ENCODE measurements at places on chromosomes 6 and 20.
A peak's percentile ranks its signal among the peaks of the same experiment; 100 is the strongest.

DNA sequence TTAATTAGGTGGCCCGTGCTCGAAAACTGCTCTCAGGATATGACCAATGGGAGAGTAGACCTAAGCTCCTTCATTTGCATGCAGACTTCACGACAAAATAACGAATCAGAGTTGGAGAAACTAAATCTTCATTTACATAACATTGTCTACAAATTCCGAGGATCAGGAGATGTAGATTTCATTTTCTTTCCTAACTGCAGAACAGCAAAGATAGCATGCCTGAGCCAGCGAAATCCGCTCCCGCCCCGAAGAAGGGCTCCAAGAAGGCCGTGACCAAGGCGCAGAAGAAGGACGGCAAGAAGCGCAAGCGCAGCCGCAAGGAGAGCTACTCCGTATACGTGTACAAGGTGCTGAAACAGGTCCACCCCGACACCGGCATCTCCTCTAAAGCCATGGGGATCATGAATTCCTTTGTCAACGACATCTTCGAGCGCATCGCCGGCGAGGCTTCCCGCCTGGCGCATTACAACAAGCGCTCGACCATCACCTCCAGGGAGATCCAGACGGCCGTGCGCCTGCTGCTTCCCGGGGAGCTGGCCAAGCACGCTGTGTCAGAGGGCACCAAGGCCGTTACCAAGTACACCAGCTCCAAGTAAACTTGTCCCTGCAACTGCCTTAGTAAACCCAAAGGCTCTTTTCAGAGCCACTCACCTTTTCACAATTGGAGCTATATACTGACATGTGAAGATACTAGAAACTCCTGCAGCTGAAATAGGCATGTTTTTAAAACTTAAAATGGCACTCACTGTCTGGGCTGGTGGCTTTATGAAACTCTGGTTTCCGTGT is 96.5 kb downstream of the HFE start:
- peak; percentile 67 for DNase-seq

- DNase-seq = no peak
Measured at GRCh38 chr6:81613606-81614005, 138.9 kb downstream of the TENT5A start.

GRCh38 chr6:140979642-140980091 is 1153.1 kb upstream of the GJE1 start:
- no peak for DNase-seq

GRCh38 chr6:14270925-14271788 is 153.6 kb downstream of the CD83 start:
- no peak for DNase-seq

GRCh38 chr6:37459981-37460800 is 27.2 kb downstream of the CMTR1 start:
- no peak for DNase-seq

DNA sequence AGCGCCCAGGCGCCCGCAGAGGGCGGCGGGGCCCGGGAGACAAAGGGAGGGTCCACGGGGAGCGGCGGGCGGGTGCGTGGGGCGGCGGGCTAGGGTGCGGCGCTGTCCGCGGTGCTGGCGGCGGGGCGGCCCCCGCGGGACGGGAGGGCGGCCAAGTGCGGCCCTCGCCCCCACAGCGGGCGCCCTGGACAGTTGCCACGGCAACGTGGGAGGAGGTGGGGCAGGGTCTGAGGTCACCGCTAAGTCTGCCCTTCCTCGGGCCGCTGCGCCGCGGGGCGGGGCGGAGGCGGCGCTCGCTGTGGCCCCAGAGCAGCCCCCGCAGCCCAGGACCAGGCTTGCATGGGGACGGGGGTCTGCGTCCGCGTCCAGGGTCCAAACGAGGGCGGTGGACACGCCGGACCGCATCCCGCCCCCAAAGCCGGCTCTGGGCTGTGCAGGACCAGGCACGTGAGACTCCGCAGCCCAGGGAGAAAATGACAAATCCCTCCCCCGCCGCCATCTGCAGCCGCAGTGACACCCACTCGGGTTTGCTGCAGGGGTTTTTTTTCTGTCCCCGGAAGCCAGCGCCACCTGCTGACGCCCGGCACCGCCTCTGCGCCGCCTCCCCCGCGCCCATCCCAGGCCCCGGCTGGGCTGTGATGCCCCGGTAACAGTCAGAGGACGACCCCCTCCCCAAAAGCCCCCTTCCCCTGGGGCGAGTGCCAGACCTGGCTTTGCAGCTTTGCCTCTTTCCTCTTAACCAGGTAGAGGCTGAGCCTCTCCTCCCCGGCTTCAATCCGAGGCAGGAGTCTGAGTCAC is 36.8 kb downstream of the YTHDF1 start:
- peak; percentile 14 for DNase-seq

DNA sequence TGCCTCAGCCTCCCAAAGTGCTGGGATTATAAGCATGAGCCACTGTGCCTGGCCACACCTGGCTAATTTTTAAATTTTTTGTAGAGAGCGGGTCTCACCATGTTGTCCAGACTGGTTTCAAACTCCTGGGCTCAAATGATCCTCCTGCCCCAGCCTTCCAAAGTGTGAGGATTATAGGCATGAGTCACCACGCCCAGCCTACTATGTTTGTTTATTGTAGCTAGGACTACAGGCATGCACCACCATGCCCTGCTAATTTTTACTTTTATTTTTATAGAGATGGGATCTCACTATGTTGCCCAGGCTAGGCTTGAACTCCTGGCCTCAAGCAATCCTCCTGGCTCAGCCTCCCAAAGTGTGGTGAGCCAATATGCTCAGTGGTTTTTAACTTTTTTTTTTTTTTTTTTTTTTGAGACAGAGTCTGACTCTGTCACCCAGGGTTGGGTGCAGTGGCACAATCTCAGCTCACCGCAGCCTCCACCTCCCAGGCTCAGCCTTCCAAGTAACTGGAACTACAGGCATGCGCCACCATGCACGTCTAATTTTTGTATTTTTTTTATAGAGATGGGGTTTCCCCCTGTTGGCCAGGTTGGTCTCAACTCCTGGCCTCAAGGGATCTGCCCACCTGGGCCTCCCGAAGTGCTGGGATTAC is 12.0 kb upstream of the DDX43 start:
- no peak for DNase-seq

GRCh38 chr20:50717312-50717711 is 14.1 kb upstream of the PARD6B start:
- no peak for DNase-seq

- no peak for DNase-seq
Measured at GRCh38 chr20:13186043-13186774, 34.9 kb upstream of the ISM1 start.

DNA sequence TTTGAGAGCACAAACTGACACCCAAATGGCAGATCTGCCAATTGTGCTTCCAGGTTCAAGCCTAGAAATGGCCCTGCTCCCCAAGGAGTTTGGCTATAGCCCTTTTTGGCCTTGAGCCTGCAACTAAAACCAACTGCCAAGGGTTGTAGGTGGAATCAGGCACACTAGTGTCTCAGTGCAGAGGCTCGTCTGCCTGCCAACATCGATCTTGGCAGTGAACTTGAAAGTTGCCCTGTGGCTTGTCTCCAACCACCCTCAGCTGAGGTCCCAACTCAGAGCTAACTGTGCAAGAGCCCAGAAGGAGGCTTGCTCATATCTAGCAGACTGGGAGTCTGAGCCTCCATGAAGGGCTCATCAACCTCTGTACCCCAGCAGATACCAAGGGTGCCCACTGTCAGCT is 92.7 kb upstream of the GLP1R start:
- DNase-seq = no peak

GRCh38 chr6:78701407-78701806 is 165.9 kb upstream of the IRAK1BP1 start:
- no peak for DNase-seq

GRCh38 chr6:105644073-105644489 is 241.2 kb upstream of the PREP start:
- no peak for DNase-seq

GRCh38 chr6:23087471-23087870 is 518.1 kb downstream of the HDGFL1 start:
- DNase-seq = no peak

DNA sequence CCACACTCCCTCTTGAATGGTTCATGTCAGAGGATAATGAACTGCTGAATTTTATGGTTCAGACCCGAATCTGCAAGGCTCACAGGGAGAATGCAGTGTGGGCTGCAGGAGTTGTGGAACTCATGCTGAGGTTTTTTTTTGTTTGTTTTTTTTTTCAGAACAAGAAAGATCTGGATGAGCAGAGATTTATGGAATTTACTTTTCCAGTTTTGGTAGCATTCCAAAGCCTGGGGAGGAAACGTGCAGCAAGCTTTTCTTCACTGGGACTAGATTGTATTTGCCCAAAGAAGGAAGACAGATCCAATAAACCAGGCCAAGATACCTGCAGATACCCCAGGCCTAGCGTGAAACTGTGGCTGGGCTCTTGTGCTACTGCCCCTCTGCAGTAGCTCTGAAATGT is 223.9 kb upstream of the TAB2 start:
- DNase-seq = no peak

DNA sequence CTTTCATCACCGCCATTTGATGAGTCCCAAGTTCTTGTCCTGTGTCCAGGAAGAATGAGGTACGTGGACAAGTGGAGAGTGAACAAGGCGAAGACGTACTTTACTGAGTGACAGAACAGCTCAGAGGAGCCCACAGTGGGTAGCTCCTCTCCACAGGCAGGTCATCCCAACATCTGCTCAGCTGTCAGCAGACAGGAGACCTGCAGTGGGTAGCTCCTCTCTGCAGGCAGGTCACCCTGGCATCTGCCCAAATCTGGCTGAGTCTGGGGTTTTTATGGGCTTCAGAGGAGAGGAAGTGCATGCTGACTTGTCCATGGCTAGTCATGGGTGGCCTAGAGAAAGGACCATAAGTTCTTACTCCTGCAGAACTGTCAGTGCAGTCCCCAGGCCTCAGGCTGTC is 32.7 kb upstream of the PDYN start:
- no peak for DNase-seq

DNA sequence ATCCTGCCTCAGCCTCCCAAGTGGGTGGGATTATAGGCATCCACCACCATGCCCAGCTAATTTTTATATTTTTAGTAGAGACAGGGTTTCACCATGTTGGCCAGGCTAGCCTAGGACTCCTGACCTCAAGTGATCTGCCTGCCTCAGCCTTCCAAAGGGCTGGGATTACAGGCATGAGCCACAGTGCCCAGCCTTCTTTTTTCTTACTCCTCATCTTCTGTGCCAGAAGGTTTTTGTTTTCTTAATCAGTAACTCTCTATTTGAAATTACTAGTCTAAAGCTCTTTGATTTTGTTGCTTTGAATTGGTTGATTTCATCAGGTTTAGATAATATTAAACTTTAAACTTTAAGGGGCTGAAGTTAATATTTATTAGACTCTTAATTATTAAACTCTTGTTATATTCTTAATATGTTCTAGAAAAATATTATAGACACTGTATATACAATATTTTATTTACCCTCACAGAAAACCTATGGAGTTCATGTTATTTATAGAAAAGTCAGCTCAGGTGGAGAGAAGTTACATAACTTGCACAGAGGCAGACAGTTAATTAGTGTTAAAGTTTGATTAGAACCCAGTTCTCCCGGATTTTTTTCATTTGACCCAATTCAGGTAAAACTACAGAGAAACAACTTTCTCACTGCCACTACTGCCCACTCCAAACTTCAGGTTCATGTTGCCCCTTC is 177.4 kb upstream of the SGK1 start:
- no peak for DNase-seq

- no peak for DNase-seq
Measured at GRCh38 chr6:65399355-65400084, 307.5 kb downstream of the EYS start.

DNA sequence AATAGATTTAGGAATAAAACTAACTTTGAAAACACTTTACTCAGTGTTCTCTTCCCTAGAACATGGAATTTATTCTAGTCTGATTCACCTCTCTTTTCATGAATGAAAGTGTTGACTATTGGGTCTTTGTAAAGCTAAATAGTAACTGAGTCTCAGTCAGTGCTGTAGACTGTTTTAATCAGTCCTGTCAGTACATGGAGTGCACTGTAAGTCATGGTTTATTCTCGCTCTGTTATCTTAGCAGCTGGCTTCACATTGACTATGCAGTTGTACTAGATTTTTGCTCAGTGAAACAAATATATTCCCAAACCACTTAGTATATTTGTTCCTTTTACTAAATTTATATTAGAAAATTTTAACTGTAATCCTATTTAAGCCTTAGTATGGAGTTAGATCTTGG is 15.1 kb upstream of the ACAT2 start:
- no peak for DNase-seq

DNA sequence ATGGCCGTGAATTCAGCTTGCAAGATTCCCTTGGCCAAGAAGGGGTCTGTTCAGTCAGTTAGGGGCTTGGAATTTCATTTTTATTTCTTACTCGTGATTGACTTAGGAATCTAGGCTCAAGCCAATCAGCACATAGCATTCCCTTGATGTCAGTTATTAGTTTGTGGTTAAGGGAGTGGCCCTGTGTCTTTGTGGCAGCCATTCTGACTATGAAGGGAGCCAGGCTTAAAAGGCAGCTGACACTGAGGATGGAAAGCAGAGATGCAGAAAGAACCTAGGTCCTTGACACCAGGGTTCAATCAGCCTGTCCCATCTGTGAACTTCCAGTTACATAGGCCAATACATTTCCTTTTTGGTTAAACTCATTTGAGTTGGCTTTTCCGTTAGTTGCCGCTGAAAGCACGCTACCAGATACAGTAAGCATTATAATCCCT is 48.1 kb downstream of the MCUR1 start:
- DNase-seq = no peak

DNA sequence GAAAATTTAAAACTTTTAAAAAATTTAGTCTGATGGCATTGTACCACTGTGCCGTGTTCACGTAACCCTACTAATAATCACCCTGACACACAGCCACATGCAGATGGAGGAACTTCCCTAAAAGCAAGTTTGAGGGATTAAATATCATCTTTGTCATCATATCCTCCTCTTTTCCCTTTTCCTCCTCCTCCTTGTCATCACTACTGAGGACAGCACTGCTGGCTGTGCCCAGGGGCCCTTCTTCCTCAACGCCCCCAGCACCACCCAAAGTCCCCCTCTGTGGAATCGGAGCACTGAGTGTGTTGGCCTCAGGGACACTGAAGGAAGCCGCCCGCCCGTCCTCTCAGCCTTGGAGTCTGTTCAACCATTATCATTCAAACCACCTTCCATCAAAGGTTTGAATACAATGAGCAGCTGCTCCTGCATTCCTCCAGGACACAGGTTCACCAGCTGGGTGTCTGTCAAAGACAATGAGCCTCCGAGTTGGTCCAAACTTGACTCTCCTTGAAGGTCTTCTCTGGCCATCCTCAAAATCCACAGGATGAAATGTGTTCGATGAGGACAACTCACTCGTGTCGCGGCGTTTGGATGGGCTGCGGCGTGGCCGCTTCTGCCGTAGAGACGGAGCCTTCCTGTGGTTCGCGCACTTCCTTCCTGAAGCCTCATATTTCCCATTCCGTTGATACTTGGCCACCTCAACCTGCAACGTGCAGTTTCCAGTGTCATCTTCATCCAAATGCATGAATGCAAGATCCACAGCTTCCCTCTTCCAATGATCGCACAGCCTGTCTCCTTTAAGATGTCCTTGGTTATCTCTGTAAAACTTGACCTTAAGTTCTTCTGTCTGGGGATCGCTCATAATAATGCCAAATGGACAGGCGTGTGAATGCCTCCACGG is 23.3 kb downstream of the NQO2 start:
- DNase-seq = no peak

Measured in NCI-H774 (cell line).